Naive thymus-derived CD8-positive, alpha-beta T cell (primary cell): ENCODE measurements at places on chromosomes 6 and 20. TPM values are rescaled to one million over a fixed set of nuclear protein-coding genes. Genes with fewer than 3 reads are reported as not detected.

GRCh38 chr6:79072640-79073181, 5.3 kb downstream of the PHIP start:
- DNase-seq, result no peak

Gene SLPI
- polyA plus RNA-seq, result not detected

Gene F13A1
- 0.04 TPM for polyA plus RNA-seq

Gene ERMARD
- polyA plus RNA-seq, result 9.2 TPM

Gene LPA
- polyA plus RNA-seq, result not detected

Gene GRIK2
- polyA plus RNA-seq, result not detected

- DNase-seq, result no peak
These were observed 10.3 kb downstream of the LCA5 start for GRCh38 chr6:79526897-79527296.

- no peak for DNase-seq
These were observed 85.4 kb downstream of the NDUFAF5 start for GRCh38 chr20:13870170-13870748.

DNA sequence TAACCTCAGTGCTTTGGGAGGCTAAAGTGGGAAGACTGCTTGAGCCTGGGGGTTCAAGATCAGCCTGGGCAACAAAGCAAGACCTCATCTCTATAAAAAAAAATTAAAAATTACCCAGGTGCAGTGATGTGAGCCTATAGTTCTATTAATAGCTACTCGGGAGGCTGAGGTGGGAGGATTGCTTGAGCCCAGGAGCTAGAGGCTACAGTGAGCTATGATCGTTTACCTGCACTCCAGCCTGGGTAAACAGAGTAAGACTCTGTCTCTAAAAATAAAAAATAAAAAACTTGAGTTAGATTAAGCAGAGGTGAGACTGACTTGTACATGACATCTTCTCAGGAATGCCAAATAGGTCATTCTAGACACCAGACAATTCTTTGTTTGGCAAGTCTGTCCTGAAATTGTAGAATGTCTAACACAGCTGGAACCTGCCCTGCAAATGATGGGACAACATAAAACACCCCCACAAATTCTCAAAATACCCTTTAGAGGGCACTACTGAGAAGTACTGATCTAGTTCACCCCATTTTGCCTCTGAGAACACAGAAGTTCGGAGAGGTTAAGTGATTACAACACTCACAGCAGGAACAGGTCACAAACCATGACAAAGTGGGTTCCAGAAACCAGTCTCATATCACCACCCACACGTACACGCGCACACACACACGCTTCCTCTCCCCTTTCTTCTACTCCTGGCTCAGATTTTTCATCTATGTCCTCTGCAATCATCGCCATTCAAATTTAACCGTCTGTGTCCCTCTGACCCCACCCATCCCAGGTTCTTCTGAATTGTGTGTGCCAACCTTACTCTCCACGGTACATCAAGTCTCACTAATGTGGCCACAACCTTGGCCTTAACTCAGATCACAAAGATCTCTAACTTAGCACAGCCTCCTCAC, 38.3 kb downstream of the ARHGAP18 start:
- peak; percentile 14 for DNase-seq

Gene RBPJL
- not detected for polyA plus RNA-seq

GRCh38 chr6:3745566-3746118, 5.9 kb downstream of the PXDC1 start:
- no peak for DNase-seq

Gene C6orf118
- polyA plus RNA-seq, result not detected

DNA sequence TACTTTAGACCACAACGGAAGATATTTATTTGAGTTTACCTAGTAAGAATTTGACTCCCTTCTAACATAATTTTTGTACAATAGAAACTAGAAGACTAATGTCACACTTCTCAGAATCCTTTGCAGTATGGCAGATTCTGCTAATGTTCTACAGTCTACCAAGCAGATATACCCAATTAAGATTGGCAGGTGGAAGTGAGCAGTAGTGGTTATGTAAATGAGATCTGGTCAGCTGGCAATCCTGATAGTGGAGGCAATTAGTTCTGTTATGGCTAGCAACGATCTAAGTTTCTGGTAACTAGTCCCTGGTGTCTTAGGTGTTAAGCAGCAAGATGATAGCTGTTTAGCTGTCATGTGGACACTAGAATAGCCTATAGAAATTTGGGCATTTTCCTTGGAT, 101.0 kb downstream of the CENPW start:
- DNase-seq, result no peak

DNA sequence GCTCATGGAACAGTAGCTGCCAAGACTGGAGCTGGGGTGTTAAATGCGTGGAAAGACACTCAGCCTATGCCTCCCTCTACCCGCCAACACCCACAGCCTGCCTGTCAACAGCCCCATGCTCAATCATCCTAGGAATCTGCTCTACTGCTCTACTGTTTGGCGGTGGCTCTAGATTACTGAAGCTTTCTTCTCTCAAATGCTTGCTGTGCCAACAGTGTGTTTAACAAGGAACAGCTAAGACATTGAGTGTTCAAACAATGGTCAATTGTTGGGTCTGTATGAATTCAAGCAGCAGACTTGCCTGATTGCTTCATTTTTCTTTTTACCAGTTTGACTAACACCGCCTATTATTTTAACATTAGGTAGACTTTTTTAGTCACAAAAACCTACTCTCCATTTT, 258.6 kb downstream of the SOD2 start:
- DNase-seq, result no peak

Gene RAET1L
- not detected for polyA plus RNA-seq

DNA sequence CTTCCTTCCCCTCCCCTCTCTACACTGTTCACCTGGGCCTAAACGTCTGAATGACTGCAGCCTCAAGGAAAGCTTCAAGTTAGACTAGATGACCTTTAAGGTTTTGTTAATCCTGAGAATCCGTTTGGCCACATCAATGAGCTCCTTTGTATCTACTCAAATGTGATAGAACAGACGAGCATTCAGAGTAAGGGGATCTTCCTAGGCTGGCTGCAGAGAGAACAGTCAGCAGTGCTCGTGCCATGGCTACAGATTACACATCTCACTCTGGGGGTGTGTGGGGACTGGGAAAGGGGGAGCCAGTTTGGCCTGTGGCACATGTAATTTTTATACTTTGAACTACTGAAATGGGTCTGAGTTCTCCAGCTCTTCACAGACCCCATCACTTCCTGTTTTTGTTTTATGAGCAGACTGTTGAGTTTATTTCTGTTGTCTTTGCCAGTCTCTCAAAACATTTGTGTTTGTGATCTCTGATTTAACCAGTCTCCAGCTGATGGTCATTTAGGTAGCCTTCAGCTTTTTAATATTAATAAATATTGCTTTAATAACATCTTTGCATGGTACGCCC, 50.9 kb downstream of the KCNS1 start:
- no peak for DNase-seq

Gene SFT2D1
- 58.1 TPM for polyA plus RNA-seq

GRCh38 chr20:62876501-62876901, 14.9 kb upstream of the TCFL5 start:
- DNase-seq, result no peak

- DNase-seq, result no peak
These were observed 775 bp downstream of the PFDN4 start for GRCh38 chr20:54208548-54209176.

Gene SNX14
- polyA plus RNA-seq, result 54.6 TPM

GRCh38 chr6:33177552-33178446, 14.5 kb downstream of the COL11A2 start:
- no peak for DNase-seq

GRCh38 chr20:16179371-16179770, 393.9 kb downstream of the KIF16B start:
- DNase-seq, result no peak

DNA sequence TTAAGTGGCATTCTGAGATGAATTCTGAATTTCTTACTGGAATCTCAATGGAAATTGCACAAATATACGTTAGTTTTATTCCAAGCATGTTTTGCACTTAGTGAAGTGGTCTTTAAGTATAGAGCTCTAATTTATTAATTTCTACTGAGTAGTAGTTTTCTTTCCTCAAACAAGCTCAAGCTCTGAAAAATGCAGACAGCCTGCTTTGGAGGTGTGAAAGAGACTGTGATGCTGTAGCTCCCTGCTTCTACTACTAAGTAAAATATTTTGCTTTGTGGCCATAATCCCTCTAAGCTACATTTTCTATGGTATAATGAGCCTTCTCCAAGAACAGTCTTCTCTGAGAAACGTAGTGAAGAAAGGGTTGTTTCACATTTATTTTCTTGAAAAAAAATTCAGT, 243.5 kb upstream of the HS3ST5 start:
- no peak for DNase-seq

Gene GMPR
- polyA plus RNA-seq, result 0.71 TPM

Gene MCHR2
- not detected for polyA plus RNA-seq

Gene ROS1
- not detected for polyA plus RNA-seq

Gene SPATA2
- 2.0 TPM for polyA plus RNA-seq

Gene ABHD16B
- polyA plus RNA-seq, result 0.29 TPM

DNA sequence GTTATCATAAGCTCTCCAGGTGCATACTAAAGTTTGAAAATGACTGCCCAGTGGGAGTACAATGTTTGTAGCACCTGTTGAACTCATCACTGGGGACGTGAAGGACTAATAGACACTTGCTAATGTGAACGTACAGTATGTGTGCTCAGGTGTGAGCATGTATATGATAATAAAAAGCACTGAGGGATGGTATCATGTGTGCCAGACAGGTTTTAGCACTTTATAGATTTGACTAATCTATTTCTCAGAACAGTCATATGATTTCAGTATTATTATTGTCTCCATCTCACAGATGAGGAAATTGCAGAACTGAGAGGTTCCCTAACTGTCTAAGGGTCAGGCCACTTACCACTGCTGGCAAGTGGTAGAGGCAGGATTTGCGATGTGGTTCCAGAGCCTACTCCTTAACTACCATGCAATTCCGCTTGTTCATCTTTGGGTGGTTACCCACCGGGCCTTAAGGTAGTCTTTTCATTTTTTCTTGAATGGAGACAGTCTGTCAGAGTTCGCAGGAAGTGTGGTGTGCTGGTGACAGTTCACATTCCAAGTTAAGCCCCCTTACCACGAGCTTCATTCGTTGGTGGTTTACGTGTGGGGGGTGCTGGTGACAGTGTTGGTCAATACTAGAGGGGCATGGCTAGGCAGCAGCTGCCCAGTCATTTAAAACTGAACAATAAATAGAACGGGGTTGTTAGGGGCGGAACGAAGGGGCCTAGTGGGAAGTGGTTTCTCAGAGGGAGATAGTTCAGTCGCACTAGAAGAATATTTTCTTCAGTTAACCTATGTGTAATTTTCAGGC, 46.8 kb downstream of the RREB1 start:
- peak; percentile 44 for DNase-seq

DNA sequence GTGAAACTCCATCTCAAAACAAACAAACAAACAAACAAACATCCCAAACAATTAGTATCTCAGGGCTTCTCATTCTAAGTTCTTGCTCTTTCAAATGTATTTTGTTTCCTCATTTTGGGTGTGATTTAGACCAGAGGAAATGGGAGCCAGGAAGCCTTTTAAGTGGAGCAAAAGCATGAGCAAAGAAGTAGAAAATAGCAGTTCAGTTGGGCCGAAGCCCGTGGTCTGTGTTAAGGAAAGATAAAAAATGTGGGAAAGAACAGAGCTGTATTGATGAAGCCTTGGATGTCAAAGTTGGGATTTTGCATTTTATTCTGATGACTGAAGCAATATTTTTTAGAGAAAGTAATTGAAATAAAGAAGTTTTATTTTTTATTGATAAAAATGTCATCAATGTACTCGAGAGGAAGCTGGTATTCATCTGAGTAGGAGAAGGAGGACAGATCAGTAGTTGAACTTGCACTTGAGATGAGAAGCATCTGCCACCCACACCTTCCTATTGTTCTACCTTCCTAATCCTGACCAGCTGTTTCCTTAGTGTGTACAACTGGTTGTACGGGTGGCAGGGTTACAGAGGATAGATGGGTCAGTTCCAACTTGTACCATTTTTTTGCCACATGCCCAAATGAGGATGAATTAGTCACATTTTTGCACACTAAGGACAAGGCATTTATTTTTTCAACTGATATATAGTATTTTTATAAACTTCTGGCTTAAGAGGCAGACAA, 56.1 kb downstream of the KIAA0408 start:
- no peak for DNase-seq

DNA sequence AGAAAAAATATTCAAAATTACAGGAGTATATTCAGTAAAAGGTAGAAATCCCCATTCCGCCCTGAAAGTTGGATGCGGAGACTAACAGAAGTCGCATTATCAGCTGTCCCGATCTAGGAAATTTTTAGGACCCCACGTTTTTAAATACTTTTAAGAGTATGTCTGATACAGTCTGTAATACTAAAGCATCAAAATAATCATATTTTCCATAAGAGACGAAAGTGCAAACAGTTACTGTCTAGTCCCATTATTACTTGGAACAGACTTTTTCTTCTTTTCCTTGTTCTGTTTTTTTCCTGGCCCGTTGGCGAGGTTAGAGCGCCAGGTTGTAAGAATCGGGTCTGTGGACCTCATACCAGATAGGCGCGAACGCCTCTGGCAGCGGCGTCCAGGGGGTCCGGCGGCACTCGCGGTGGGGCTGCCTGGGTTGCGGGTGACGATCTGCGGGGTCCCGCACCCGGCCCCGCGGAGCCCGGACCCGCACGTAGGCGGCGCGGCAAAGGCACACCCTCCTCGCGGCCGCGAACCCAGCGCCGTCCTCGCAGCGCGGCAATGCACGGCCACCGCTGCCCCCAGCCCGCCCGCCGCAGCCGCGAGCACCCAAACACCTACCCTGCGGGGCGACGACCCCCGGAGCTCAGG, 460 bp downstream of the PLAGL1 start:
- no peak for DNase-seq

GRCh38 chr6:51553246-51554015, 534.0 kb downstream of the PKHD1 start:
- DNase-seq, result no peak

DNA sequence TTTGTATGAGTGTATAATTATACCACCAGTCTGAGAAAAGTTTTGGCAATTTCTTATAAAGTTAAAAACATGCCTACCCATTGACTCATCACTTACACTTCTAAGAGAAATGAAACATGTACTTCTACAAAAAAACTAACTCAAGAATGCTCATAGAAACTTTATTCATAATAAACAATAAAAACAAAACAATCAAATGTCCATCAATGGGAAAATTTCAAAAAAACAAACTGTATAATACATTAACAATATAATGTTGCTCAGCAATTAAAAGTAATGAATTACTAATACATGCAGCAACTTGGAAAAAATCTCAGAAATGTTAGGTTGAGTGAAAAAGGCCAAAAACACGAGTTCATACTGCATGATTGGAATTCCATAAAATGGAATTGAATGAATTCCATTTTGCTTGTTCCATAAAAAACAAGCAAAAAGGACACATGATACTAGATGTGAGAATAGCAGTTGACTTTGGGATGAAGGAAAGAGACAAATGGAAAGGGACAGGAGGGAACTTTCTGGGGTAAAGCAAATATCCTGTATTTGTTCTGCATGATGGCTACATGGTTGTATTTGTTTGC, 726.6 kb downstream of the RFPL4B start:
- no peak for DNase-seq

DNA sequence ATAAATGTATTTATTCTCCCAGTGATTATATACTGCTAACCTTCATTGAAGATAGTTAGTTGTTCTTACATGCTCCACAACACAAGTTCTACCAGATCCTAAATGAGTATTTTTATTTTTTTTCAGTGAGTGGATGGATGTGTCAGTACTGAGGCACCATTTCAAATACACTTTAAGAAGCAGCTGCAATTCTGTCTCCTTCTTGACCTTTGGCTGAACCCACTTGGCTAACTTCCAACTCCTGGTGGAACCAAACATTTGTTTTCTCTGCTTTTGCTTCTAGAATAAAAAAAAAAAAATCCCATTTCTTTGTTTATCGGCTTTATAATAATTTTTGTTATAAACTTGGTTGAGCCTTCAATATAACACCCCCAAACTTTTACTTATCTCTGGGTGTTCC, 458.3 kb upstream of the MAP3K7 start:
- no peak for DNase-seq

GRCh38 chr20:25077610-25078169, 4.3 kb downstream of the VSX1 start:
- no peak for DNase-seq
